ENCODE measurements at places on chromosomes 3 and 15. TPM values are rescaled to one million over a fixed set of nuclear protein-coding genes. Genes with fewer than 3 reads are reported as not detected.
A peak's percentile ranks its signal among the peaks of the same experiment; 100 is the strongest.

DNA sequence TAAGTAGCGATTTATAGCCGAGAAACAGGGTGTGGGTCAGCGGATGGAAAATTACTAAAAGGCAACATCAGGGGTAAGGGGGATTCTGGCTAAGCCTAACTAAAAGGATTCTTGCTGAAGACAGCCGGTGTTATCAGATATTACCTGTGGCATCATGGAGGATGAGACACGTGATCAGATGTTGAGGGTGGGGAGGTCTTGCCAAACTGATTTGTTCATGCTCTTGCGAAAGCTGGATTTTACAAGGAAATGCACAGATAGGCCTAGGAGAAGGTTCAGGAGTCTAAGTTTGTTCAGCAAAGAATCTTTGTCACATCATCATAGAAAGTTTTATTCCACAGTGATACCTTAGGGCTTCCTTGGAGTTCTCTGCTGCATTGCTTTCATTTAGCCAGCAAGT is 396.8 kb upstream of the TBL1XR1 start:
- no peak overlapping the region for H3K27ac ChIP-seq
- DNase-seq = no peak
- H3K4me3 ChIP-seq = no peak overlapping the region
- H3K36me3 ChIP-seq = no peaks in the 10 kb centered on the region
- no peaks in the 10 kb centered on the region for H3K27me3 ChIP-seq

GRCh38 chr15:52256366-52256765 is 39.2 kb downstream of the MYO5C start:
- peaks cover 22% of the 10 kb centered on the region for H3K4me1 ChIP-seq
- H3K27ac ChIP-seq = no peak overlapping the region
- no peak overlapping the region for H3K4me3 ChIP-seq
- DNase-seq = peak; percentile 13
- no peaks in the 10 kb centered on the region for H3K27me3 ChIP-seq
- peaks cover 57% of the 10 kb centered on the region for H3K36me3 ChIP-seq

DNA sequence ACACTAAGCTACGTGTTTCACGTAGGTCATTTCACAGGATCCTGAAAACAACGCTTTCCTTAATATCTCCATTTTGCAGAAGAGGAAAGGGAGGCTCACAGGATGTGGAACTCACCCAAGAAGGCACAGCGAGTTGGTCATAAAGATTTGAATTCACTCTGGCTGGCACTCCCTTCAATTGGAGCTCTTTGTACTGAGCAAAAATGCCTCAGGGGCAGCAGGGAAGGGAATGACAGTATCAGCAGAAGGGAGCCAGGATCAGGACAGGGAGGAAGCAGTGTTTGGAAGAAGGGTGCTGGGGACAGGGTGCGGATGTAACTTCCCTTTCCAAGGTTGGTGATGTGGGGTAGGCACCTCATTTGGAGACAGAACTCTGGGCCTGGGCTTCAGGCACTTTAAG is 1.1 kb upstream of the ST6GAL1 start:
- no peaks in the 10 kb centered on the region for H3K36me3 ChIP-seq
- H3K27me3 ChIP-seq = no peaks in the 10 kb centered on the region
- H3K4me1 ChIP-seq = peaks cover 15% of the 10 kb centered on the region
- no peak overlapping the region for H3K4me3 ChIP-seq

DNA sequence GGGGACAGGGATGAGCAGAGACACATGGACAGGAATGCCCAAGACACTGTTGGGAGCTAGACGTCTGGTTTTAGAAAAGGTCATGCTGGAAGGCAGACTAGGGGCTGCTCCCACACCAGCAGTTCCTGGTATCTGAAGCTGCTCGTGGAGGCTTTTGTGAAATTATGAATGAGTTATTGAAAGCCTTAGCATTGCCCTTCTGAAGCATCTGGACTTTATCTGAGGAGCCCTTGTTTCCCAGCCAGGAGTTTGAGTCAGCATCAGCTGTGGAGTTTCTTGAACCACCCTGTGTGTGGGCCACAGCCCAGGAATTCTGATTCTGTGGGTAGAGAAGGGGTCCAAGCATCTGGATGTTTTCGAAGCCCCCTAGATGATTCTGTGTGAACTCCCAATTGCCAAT is 258.7 kb downstream of the SLCO3A1 start:
- H3K27ac ChIP-seq = no peak overlapping the region
- no peak overlapping the region for H3K4me3 ChIP-seq
- H3K27me3 ChIP-seq = no peaks in the 10 kb centered on the region

- H3K4me1 ChIP-seq = peaks cover 28% of the 10 kb centered on the region
- no peaks in the 10 kb centered on the region for H3K36me3 ChIP-seq
- no peaks in the 10 kb centered on the region for H3K27me3 ChIP-seq
- DNase-seq = no peak
Measured at GRCh38 chr3:188316021-188316722, 162.2 kb downstream of the LPP start.

The CCDC191 gene
- total RNA-seq = 1.0 TPM

GRCh38 chr15:98977441-98977840 is 30.2 kb downstream of the PGPEP1L start:
- peaks cover 9% of the 10 kb centered on the region for H3K4me1 ChIP-seq
- H3K27ac ChIP-seq = no peak overlapping the region
- H3K4me3 ChIP-seq = no peak overlapping the region
- no peaks in the 10 kb centered on the region for H3K36me3 ChIP-seq
- DNase-seq = no peak

The CMSS1 gene
- total RNA-seq = 15.3 TPM

- no peaks in the 10 kb centered on the region for H3K36me3 ChIP-seq
- no peak for DNase-seq
- peaks cover 14% of the 10 kb centered on the region for H3K4me1 ChIP-seq
- no peaks in the 10 kb centered on the region for H3K27me3 ChIP-seq
Measured at GRCh38 chr3:172673210-172673679, 37.6 kb downstream of the NCEH1 start.

DNA sequence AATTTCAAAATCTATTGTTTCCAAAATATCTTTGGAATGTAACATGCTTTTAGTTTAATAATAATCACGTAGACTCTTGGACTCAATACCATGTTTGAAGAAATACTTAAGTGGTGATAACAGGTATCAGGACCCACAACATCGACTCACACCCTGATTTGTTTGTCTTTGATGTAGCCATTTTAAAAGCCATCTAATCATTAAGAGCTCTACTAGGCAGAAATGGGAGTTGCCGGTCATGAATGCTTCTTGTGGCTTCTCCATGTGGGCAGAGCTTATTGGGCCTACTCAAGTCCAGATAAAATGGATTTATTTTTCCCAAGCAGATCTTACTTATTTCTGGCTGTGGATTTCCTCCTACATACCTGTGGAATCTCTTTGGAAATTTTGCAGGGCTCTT is 261.6 kb upstream of the NR2F2 start:
- H3K27me3 ChIP-seq = no peaks in the 10 kb centered on the region
- no peaks in the 10 kb centered on the region for H3K4me1 ChIP-seq
- no peak overlapping the region for H3K4me3 ChIP-seq
- no peak for DNase-seq
- H3K27ac ChIP-seq = no peak overlapping the region

GRCh38 chr3:110293660-110294059 is 778.0 kb upstream of the NECTIN3 start:
- H3K4me3 ChIP-seq = no peak overlapping the region
- DNase-seq = no peak
- no peak overlapping the region for H3K27ac ChIP-seq
- no peaks in the 10 kb centered on the region for H3K27me3 ChIP-seq

The TNK2 gene
- 45.6 TPM for total RNA-seq

The LRTM1 gene
- not detected for total RNA-seq

- no peak for DNase-seq
- H3K4me1 ChIP-seq = peaks cover 21% of the 10 kb centered on the region
- no peak overlapping the region for H3K27ac ChIP-seq
- H3K27me3 ChIP-seq = peaks cover 4% of the 10 kb centered on the region
Measured at GRCh38 chr15:51263726-51264125, 74.7 kb downstream of the CYP19A1 start.

GRCh38 chr3:71002298-71002697 is 581.2 kb downstream of the FOXP1 start:
- no peaks in the 10 kb centered on the region for H3K27me3 ChIP-seq
- H3K4me1 ChIP-seq = no peaks in the 10 kb centered on the region
- H3K27ac ChIP-seq = no peak overlapping the region
- H3K4me3 ChIP-seq = no peak overlapping the region
- H3K36me3 ChIP-seq = peaks cover 29% of the 10 kb centered on the region

DNA sequence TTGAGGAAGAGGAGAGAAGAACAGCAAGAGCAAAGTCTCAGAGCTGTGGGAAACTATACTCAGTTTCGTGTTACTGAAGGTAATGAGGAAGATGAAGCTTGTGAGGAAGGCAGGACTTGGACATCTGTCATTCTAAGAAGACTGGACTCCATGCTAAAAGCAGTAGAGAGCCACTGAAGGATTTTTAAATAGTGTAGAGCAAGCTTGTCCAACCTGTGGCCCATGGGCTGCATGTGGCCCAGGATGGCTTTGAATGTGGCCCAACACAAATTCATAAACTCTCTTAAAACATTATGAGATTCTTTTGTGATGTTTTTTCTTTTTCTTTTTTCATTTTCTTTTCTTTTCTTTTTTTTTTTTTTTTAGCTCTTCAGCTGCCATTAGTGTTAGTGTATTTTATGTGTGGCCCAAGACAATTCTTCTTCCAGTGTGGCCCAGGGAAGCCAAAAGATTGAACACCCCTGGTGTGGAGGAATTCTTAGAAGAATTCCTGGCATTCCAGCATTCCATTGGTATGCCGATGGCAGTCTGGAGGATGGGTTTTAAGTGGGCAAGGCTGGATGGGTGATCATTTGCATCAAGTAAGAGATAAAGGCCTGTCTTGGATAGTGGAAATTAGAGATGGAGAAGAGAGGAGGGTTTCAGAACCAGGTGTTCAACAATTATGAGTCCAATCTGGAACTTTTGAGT is 6.9 kb upstream of the NFKBIZ start:
- no peaks in the 10 kb centered on the region for H3K27me3 ChIP-seq
- no peak overlapping the region for H3K4me3 ChIP-seq
- no peak overlapping the region for H3K27ac ChIP-seq
- H3K36me3 ChIP-seq = no peaks in the 10 kb centered on the region

- no peak overlapping the region for H3K4me3 ChIP-seq
- H3K36me3 ChIP-seq = no peaks in the 10 kb centered on the region
- no peak for DNase-seq
- no peak overlapping the region for H3K27ac ChIP-seq
Measured at GRCh38 chr3:18998069-18998468, 150.2 kb upstream of the KCNH8 start.

DNA sequence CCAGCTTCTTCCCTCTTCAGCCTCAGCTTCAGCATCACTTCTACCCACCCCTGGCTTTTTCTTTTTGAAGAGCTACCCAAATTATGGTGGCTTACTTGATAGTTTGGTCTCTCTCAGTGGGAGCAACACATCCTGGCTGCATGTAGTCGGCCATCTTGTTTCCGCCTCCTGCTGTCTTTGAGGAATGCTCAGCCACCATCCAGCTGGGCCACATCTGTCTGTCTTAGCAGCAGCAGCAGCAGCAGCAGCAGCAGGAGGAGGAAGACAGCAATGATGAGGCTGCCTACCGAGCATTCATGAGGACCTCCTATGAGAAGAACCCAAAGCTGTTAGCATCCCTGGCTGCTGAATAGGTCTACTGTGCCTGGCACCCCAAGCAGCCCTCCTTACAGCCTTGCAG is 19.7 kb downstream of the IL16 start:
- no peak overlapping the region for H3K4me3 ChIP-seq
- DNase-seq = no peak
- no peaks in the 10 kb centered on the region for H3K36me3 ChIP-seq
- H3K27ac ChIP-seq = no peak overlapping the region

- no peaks in the 10 kb centered on the region for H3K36me3 ChIP-seq
- peak overlapping the region; percentile 69 for H3K4me3 ChIP-seq
- peaks cover 34% of the 10 kb centered on the region for H3K4me1 ChIP-seq
Measured at GRCh38 chr3:71062952-71063772, 520.4 kb downstream of the FOXP1 start.

DNA sequence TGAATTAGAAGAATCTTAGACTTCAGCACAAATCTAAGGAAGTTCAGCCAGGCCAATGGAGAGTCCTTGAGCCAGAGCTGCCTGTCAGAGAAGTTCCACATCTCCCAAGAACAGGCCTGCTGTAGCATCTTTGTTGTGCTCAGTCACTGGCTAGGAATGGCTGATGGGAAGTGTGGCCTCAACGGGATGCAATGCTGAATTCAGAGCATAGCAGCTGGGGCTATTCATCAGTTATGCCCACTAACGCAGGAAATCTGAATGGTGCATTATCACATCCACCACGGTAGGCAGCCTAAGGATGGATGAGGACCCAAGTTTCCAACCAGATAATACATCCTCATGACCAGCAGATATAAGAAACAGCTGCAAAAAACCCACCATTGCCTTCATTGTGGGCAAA is 3.2 kb upstream of the EIF1B start:
- no peak for DNase-seq
- H3K4me1 ChIP-seq = peaks cover 8% of the 10 kb centered on the region
- no peak overlapping the region for H3K4me3 ChIP-seq
- H3K27me3 ChIP-seq = no peaks in the 10 kb centered on the region

The OXTR gene
- 4.7 TPM for total RNA-seq

DNA sequence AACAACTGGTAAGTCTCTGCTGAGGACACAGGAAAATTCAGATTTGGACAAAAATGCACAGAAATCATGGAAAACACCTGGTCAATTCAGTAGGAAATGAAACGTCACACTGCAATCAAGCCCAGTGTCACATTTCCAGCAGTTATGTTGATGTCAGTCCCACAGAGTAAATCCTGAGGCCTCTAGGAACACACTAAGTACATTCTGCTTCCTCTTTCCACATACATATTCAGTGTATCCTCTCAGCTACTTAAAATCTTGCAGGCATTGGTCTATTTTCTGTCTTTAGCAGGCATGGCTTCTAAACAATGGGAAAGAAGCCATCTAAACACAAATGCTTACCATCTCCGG is 207.8 kb downstream of the PLCL2 start:
- H3K36me3 ChIP-seq = no peaks in the 10 kb centered on the region
- H3K27me3 ChIP-seq = no peaks in the 10 kb centered on the region
- DNase-seq = no peak
- no peak overlapping the region for H3K4me3 ChIP-seq
- H3K27ac ChIP-seq = no peak overlapping the region

DNA sequence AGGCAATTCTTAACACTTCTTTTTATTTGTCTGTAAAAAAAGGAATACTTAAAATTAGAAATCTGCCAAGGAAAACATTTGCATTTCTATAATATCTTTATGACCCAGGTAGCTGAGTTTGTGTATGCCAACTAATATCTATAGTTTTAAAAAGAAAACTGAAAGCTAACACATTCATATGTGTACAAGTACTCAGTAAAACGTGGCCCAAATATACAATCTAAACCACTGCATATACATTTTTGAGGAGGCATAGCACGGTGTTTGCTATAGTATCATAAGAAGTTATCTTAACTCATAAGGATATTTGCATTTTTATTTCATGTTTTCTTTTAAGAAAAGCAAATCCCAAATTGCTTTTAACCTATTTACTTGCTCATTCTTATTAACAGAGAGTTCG is 172.7 kb downstream of the ZBTB20 start:
- no peaks in the 10 kb centered on the region for H3K4me1 ChIP-seq
- no peak overlapping the region for H3K4me3 ChIP-seq
- H3K36me3 ChIP-seq = no peaks in the 10 kb centered on the region
- H3K27me3 ChIP-seq = no peaks in the 10 kb centered on the region
- no peak for DNase-seq
- H3K27ac ChIP-seq = no peak overlapping the region

Measured in esophagus squamous epithelium (tissue), 5 donors.